ENCODE measurements at places on chromosomes 16 and 17.

DNA sequence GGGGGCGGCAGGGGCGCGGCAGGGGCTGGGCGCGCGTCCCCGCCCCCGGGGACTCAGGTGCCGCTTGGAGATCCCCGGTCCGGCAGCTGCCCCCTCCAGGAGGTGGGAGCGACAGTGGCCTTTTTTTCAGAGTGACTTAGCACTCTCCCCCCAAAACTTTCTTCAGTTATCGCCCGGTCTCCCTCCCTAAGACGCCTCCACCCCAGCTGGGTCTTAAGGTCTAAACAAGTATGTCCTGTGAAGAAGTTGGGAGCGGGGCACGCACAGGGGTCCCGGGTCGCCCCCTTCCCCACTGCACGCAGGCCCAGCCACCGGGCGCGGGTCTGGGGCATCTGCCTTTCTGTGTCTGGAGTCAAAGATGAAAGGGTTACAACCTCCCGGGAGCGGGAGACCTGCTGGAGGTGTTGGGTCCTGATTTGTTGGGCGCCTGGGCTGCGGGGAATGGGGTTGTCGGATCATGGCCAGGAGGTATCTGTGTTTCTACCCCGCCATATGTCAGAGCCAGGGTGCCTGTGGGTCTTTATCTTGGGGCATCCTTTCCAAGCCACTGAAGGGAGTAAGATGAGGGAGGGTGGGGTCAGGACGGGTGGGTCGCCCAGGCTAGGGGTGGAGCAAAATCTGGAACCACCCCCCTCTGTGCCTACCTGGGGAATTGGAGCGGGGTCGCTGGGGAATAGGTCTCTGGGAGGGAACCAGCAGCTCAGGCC lies 757 bp downstream of the FMNL1 start:
- H3K4me3 ChIP-seq, result peak overlapping the region; percentile 69
- peaks cover 9% of the 10 kb centered on the region for H3K27me3 ChIP-seq
- no peak for DNase-seq
- H3K27ac ChIP-seq, result no peak overlapping the region

DNA sequence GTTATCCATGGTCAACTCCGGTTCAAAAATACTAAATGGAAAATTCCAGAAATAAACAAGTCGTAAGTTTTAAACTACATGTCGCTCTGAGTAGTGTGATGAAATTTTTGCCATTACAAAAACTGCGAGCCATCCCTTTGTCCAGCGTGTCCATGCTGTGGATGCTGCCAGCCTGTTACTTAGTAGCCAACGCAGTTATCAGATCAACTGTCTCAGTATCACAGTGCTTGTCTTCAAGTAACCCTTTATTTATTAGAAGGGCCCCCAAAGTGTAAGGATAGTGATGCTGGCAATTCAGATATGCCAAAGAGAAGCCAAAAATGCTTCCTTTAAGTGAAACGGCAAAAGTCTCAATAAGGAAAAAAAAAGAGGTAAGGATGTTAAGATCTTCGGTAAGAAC lies 23.9 kb downstream of the SNN start:
- no peak for DNase-seq
- peaks cover 34% of the 10 kb centered on the region for H3K36me3 ChIP-seq
- H3K27me3 ChIP-seq, result no peaks in the 10 kb centered on the region
- no peak overlapping the region for H3K27ac ChIP-seq
- H3K4me1 ChIP-seq, result peaks cover 13% of the 10 kb centered on the region

DNA sequence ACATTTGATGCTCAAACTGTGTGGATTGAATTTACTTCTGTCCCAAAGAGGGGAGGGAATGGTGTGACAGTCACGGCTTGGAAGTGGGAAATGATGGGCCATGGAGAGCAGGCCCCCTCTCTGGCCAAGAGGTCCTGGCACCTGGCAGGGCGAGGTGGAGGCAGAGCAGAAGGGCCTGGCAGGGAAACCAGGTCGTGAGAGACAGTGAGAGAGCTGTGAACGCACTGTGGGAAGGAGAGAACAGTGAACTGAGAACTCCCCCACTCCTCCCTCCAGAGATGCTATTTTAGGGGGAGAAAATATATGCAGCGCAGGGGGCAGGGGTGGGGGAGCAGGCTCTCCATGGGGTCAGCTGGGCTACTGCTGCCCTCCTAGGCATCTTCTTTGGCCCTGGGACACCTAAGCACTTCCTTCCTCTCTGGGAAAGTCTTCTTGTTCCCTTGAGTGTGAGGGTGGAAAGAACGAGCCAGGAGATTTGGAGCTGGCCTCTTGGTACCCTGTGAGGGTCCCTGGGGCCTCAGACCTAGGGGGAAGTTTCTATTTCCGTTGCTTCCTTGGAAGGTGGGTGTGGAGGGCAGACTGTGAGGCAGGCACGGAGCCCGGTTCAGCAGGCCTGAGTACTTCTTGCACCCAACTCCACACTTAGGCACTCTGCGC lies 17.2 kb upstream of the TBX21 start:
- peaks cover 42% of the 10 kb centered on the region for H3K4me1 ChIP-seq
- H3K36me3 ChIP-seq, result 0 out of 2 replicates have a peak, but pooled peaks cover 1% of the 10 kb centered on the region
- H3K4me3 ChIP-seq, result no peak overlapping the region
- H3K27me3 ChIP-seq, result peaks cover 57% of the 10 kb centered on the region
- no peak for DNase-seq
- no peak overlapping the region for H3K27ac ChIP-seq

DNA sequence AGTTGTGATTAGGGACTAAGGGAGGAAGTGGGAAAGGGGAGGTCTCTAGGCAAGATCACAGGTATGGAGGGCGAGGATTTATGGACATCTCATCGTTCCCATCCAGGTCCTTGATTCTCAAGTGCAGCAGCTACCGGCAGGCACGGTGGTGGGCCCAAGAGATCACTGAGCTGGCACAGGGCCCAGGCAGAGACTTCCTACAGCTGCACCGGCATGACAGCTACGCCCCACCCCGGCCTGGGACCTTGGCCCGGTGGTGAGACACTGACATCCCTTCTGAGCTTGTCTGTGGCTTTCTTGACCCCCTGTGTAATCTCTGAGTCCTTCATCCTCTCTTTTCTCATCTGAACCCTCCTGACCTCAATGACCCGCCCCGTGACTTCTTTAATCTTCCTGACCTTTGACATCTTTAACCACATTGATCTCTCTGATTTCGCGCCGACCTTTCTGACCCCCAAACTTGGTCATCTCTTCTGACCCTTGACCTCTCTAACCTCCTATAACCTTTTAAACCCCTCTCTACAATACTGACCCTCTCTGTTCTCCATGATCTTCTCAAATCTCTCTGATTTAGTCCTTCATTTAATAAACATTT lies 3.8 kb downstream of the PLD2 start:
- H3K36me3 ChIP-seq, result peaks cover 17% of the 10 kb centered on the region
- no peak overlapping the region for H3K4me3 ChIP-seq
- no peak overlapping the region for H3K27ac ChIP-seq
- no peaks in the 10 kb centered on the region for H3K27me3 ChIP-seq
- no peak for DNase-seq

DNA sequence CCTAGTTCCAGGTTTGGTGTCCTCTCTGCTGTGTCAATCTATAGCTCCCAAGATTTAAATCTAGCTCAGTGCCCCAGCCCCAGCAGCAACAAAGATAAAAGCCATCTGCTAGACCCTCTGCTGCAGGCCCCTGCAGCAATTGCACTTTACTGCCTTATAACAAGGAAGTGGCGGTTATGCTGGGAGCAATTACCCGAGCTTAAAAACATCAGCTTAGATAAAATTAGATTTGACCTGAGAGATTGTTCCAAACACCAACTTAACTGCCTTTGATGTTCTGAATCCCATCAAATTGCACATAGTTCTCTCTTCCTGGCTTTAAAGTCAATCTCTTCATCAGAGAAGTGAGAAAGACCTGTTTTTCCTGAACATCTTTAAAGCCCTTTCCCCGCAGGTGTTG lies 62.4 kb upstream of the SHISA6 start:
- H3K36me3 ChIP-seq, result no peaks in the 10 kb centered on the region
- no peak overlapping the region for H3K27ac ChIP-seq
- no peak overlapping the region for H3K4me3 ChIP-seq
- no peaks in the 10 kb centered on the region for H3K27me3 ChIP-seq

GRCh38 chr16:49366669-49367068 lies 6.9 kb upstream of the C16orf78 start:
- H3K4me1 ChIP-seq, result no peaks in the 10 kb centered on the region
- no peak overlapping the region for H3K27ac ChIP-seq
- H3K27me3 ChIP-seq, result peaks cover 1% of the 10 kb centered on the region

GRCh38 chr16:4360538-4361021 lies 9.5 kb upstream of the PAM16 start:
- H3K27me3 ChIP-seq, result no peaks in the 10 kb centered on the region
- no peak overlapping the region for H3K27ac ChIP-seq
- H3K4me3 ChIP-seq, result no peak overlapping the region
- no peaks in the 10 kb centered on the region for H3K4me1 ChIP-seq

DNA sequence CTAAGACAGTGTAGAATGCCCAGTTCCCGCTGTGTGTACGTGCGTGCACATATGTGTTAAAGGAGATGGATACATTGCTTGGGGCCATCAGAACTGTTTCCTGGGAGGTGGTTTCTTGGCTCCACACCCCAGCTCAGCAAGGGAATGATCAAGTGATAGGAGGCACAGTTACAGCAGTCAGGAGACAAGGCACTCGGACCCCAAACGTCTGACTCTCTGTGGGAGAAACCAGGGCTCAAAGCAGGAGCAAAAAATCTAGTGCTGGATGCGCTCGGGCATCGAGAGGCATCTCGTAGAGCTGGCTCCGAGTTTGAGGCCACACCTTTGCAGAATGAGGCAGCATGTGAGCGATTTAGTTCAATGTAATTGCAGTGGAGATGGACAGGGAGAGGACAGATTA lies 71.9 kb downstream of the RBBP6 start:
- no peak overlapping the region for H3K27ac ChIP-seq
- no peaks in the 10 kb centered on the region for H3K36me3 ChIP-seq
- no peak overlapping the region for H3K4me3 ChIP-seq
- DNase-seq, result no peak

- H3K36me3 ChIP-seq, result no peaks in the 10 kb centered on the region
- peaks cover 2% of the 10 kb centered on the region for H3K27me3 ChIP-seq
- H3K27ac ChIP-seq, result peak overlapping the region; percentile 75
- H3K4me1 ChIP-seq, result peaks cover 33% of the 10 kb centered on the region
Observed at GRCh38 chr16:27400751-27401620, 988 bp upstream of the IL21R start.

DNA sequence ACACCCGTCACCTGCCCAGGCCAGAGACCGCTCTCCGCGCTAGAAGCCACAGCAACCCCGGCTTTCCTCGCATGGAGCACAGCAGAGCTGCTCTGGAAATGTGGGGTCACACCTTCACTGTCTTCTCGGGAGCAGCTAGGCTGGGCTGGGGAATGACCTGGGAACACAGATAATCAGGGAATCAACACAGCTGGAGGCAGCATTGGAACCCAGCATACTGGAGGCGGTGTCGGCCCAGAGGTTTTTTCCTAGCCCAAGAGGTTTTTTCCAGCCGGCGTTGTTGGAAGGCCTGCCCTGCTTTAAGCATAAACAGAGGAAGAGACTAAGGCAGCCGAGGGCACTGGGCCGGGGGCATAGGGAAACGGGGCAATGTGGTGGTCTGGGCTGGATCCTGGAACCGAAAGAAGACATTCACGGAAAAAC lies 791 bp upstream of the PLD6 start:
- H3K36me3 ChIP-seq, result peaks cover 5% of the 10 kb centered on the region
- H3K4me1 ChIP-seq, result peaks cover 25% of the 10 kb centered on the region
- DNase-seq, result no peak
- H3K4me3 ChIP-seq, result peak overlapping the region; percentile 32
- H3K27ac ChIP-seq, result peak overlapping the region; percentile 29

- H3K4me3 ChIP-seq, result no peak overlapping the region
- H3K27me3 ChIP-seq, result no peaks in the 10 kb centered on the region
- peaks cover 24% of the 10 kb centered on the region for H3K4me1 ChIP-seq
- peaks cover 5% of the 10 kb centered on the region for H3K36me3 ChIP-seq
Observed at GRCh38 chr17:61362852-61363600, 36.6 kb upstream of the TBX2 start.

GRCh38 chr17:49638818-49639217 lies 39.1 kb downstream of the SPOP start:
- H3K27me3 ChIP-seq, result no peaks in the 10 kb centered on the region
- DNase-seq, result peak; percentile 26
- H3K4me1 ChIP-seq, result peaks cover 79% of the 10 kb centered on the region
- peak overlapping the region; percentile 48 for H3K27ac ChIP-seq
- no peak overlapping the region for H3K4me3 ChIP-seq
- H3K36me3 ChIP-seq, result peaks cover 26% of the 10 kb centered on the region

DNA sequence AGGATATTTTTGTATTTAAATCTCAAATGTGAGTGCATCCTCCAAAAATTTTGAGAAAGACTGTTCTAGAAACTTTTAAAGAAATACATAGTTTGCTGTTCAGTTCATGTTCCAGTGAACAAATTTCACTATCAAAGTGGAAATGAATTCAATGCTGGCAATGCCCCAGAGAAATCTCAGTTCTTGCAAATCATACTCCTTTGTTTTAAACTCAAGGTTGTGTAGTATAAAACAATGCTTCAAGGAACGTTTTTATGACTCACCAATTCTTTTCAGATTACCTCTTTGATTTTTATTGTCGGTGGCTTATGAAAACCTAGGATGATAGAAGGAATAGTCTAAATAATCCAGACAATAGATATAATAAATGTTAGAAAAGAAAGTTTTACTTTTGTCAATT lies 17.6 kb downstream of the LPCAT2 start:
- H3K4me1 ChIP-seq, result peaks cover 25% of the 10 kb centered on the region
- no peaks in the 10 kb centered on the region for H3K27me3 ChIP-seq
- no peak for DNase-seq
- H3K27ac ChIP-seq, result no peak overlapping the region
- H3K36me3 ChIP-seq, result peaks cover 9% of the 10 kb centered on the region

GRCh38 chr17:80781211-80781610 lies 210.4 kb upstream of the CHMP6 start:
- H3K27me3 ChIP-seq, result peaks cover 3% of the 10 kb centered on the region
- DNase-seq, result no peak
- no peak overlapping the region for H3K4me3 ChIP-seq
- H3K36me3 ChIP-seq, result peaks cover 34% of the 10 kb centered on the region
- peaks cover 31% of the 10 kb centered on the region for H3K4me1 ChIP-seq

GRCh38 chr16:88616320-88616719 lies 22.1 kb upstream of the IL17C start:
- H3K27ac ChIP-seq, result no peak overlapping the region
- no peaks in the 10 kb centered on the region for H3K27me3 ChIP-seq

DNA sequence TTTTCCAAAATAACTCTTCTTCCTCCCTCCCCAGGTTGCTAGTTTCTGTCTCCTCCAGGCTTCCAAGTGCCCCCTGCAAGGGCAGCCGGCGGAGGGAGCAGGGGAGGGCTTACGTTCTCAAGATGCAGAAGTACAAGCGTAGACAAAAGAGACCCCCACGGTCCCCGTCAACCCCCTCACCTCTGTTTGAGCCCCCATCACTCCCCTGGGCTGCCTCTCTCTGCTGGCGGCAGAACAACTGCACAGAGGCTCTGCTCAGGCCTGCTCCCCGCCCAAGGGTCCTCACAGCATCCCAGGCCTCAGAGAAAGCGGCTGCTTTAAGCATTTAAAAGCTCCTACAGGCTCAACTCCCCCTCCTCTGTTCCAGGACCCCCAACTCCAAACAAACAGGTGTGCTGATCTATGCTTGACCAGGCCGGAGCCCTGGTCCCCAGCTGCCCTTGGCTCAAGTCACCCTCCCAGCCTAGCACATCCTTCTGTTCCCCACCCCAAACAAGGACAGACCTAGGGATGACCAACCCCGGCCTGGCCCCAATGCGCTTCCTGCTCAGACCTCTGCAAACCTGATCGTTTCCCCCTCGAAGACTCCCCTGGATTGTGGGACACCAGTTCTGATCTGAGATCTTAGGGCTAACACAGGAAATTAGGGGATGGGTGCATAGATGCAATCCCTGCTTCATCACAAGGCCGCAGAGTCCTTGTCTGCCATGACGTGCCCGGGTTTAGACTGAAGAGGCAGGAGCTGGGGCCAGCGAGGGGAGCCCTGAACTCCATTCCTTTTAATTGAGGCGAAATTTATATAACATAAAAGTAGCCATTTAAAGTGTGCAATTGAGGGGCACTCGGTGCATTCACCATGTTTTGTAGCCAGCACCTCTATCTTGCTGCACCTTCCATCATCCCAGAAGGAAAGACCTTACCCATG lies 17.2 kb upstream of the RBFOX3 start:
- H3K27ac ChIP-seq, result no peak overlapping the region
- H3K4me1 ChIP-seq, result no peaks in the 10 kb centered on the region
- peaks cover 34% of the 10 kb centered on the region for H3K27me3 ChIP-seq
- H3K4me3 ChIP-seq, result no peak overlapping the region
- no peaks in the 10 kb centered on the region for H3K36me3 ChIP-seq
